ENCODE measurements at places on chromosomes 6 and 20. TPM values are rescaled to one million over a fixed set of nuclear protein-coding genes. Genes with fewer than 3 reads are reported as not detected.

PLCB1 gene
- 7.3 TPM for total RNA-seq

HMGCLL1 gene
- total RNA-seq: 1.2 TPM

TUBB2B gene
- 1.2 TPM for total RNA-seq

SLC35A1 gene
- total RNA-seq: 10.9 TPM

DNAH8 gene
- total RNA-seq: 0.03 TPM

CENPB gene
- 79.8 TPM for total RNA-seq

NELFCD gene
- 34.7 TPM for total RNA-seq

GHRH gene
- not detected for total RNA-seq

PNLDC1 gene
- not detected for total RNA-seq

RUNX2 gene
- total RNA-seq: 3.1 TPM

MAS1 gene
- 0.03 TPM for total RNA-seq

ARFGEF3 gene
- 9.6 TPM for total RNA-seq

LST1 gene
- 5.4 TPM for total RNA-seq

STX11 gene
- total RNA-seq: 8.8 TPM

CDK5RAP1 gene
- total RNA-seq: 21.3 TPM

CLPSL2 gene
- not detected for total RNA-seq

SIRPB2 gene
- total RNA-seq: 2.2 TPM

LYRM2 gene
- total RNA-seq: 36.2 TPM
